Prostate gland (tissue), 2 donors: ENCODE measurements at places on chromosomes 3 and 15. TPM values are rescaled to one million over a fixed set of nuclear protein-coding genes. Genes with fewer than 3 reads are reported as not detected.

Gene CHRNA5
- total RNA-seq: 1.9 TPM

Gene MOBP
- total RNA-seq: not detected

Gene ITIH3
- total RNA-seq: 9.6 TPM

Gene MGLL
- 31.8 TPM for total RNA-seq

Gene ZPLD1
- not detected for total RNA-seq

Gene ALPK3
- total RNA-seq: 0.68 TPM

Gene FILIP1L
- 9.5 TPM for total RNA-seq

Gene KPNA1
- total RNA-seq: 27.1 TPM

Gene MESP1
- 67.4 TPM for total RNA-seq

Gene CTXN2
- total RNA-seq: not detected

Gene PRR20G
- total RNA-seq: not detected

Gene SIDT1
- total RNA-seq: 31.2 TPM

Gene ARIH1
- 35.7 TPM for total RNA-seq

Gene SNTN
- not detected for total RNA-seq

Gene MUC13
- total RNA-seq: 1.3 TPM

Gene LSM3
- 15.1 TPM for total RNA-seq

Gene GREM1
- total RNA-seq: 41.5 TPM

Gene RYR3
- 0.41 TPM for total RNA-seq

Gene CCDC14
- total RNA-seq: 19.0 TPM

Gene CX3CR1
- total RNA-seq: 3.4 TPM

Gene TXNRD3
- 14.4 TPM for total RNA-seq
